Right lung (tissue), 10 donors: ENCODE measurements at places on chromosomes 1 and 21. TPM values are rescaled to one million over a fixed set of nuclear protein-coding genes. Genes with fewer than 3 reads are reported as not detected.

DNA sequence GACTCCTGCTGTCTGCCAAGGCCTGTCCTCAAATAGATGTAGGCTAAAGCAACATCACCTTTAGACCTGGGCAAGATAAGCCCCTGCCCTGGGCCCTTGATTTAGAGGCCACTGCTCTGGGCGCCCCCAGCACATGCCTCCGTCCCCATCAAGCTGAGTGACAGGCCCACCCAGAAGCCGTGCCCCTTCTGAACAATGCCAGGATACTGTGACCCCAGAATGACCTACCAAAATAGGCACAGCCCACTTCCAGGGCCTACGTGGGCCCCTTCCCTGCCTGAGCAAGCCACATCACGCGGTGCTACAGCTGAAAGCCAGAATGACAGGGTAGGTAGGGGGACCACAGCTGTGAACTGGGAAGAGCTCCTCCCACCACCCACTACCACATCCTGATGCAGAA is 24.7 kb upstream of the BECN2 start:
- DNase-seq = no peak

The MINDY1 gene
- polyA plus RNA-seq = 32.3 TPM

GRCh38 chr1:17597651-17598050 is 58.2 kb downstream of the ARHGEF10L start:
- DNase-seq = no peak

The WDR64 gene
- 0.25 TPM for polyA plus RNA-seq

- DNase-seq = no peak
These were observed 110.8 kb downstream of the SLC5A9 start for GRCh38 chr1:48333316-48333715.

The SETSIP gene
- not detected for polyA plus RNA-seq

DNA sequence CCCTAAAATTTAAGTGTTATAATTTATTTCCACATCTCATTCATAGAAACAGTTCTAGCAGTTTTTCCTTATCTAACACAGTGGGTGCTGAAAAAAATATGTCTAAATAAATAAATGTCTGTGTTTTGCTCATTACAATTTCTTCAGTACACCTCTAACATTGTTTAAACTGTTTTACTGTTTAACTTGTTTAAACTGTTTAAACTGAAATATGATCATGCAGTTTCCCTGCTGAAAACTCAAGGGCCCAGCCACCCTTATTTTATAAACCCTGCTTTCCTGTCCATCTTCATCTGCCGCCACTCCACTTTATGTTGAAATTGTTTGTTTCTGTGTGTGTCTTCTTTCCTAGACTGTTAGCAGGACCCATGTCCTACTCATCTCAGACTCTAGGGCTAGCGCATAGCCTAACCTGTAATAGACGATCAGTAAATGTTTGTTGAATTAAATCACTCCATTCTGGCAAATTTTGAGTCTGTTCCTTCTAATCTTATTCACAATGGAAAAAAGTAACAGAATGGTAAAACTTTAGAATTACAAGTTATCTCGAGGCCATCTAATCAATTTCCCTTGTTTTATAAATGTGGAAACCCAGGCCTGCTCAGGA is 9.4 kb upstream of the PIK3C2B start:
- DNase-seq = no peak

DNA sequence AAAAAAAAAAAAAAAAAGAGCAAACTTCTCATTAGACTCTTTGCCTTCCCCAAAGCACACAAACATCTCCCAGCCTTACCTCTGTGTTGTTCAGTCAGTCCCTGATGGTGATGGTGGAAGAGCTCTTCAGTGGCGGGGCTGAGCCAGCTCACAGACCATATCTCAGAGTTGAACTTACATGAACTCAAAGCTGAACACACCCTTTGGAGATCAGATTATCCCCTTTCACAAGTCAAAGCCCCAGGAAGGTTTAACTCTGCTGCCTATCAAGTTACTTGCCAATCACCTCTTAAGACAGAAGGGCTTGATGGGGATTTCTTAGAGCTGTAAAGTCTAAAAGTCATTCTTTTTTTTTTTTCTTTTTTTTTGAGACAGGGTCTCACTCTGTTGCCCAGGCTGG is 55.2 kb upstream of the L1TD1 start:
- DNase-seq = no peak

The GCSAML gene
- polyA plus RNA-seq = 0.27 TPM

The RASAL2 gene
- polyA plus RNA-seq = 17.2 TPM

The KCNJ10 gene
- polyA plus RNA-seq = 0.13 TPM
